ENCODE measurements at places on chromosomes 6 and 20.

GRCh38 chr6:28615616-28615954, 89.9 kb downstream of the GPX5 start:
- DNase-seq = no peak

DNA sequence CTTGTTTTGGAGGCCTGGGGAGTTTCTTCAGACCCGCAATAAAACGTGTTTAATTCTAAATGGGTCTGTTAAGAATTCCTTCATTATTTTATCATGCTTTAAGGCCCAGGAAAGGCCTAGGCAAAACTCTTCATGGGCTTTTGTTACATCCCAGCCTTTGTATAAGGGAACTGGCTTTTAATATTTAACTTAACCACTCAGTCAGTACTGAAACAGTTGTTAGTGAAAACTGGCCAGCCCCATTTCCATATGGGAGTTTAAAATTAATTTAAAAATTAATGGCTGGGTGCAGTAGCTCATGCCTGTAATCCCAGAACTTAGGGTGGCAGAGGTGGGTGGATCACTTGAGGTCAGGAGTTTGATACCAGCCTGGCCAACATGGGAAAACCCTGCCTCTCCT, 213.2 kb upstream of the FKBP1C start:
- DNase-seq = no peak

DNA sequence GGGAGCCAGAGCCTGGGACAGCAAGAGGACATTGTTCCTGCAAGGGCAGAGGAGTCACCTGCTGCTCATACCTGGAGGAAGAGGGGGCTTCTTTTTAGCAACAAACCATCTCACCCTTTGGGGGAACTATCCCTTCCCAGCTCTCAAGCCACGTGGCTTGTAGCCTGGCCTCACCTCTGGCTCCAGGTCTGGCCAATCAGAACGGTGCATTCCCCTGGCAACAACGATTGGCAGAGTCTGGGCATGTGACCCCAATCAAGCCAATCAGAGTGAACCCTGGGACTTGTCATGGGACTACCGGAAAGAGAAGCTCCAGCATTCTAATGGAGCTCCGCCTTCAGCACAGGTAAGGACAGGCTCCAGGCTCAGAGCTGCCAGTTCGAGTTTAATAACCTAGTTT, 33.6 kb downstream of the KCNB1 start:
- no peak for DNase-seq

DNA sequence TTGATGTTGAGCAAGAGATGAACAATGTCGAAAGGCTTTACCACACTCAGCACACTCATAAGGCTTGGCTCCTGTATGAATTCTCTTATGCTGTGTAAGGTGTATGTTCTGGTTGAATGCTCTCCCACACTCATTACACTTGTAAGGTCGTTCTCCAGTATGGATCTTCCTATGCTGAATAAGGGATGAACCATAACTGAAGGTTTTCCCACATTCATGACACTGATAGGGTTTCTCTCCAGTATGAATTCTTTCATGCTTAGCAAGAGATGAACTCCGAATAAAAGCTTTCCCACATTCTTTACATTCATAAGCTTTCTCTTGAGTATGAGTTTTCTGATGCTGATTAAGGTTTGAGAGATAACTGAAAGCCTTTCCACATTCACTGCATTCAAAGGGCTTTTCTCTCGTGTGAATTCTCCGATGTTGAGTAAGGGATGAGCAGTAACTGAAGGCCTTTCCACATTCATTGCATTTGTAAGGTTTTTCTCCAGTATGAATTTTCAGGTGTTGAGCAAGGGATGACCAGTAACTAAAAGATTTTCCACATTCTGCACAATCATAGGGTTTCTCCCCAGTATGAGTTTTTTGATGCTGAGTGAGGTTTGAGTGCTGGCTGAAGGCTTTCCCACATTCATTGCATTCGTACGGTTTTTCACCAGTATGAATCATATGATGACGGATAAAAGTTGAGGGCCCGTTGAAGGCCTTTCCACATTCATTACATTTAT, 21.1 kb downstream of the ZNF184 start:
- DNase-seq = no peak

- no peak for DNase-seq
Observed at GRCh38 chr20:34322267-34323105, 19.3 kb upstream of the AHCY start.

- DNase-seq = no peak
Observed at GRCh38 chr20:15627501-15627903, 945.7 kb downstream of the KIF16B start.

DNA sequence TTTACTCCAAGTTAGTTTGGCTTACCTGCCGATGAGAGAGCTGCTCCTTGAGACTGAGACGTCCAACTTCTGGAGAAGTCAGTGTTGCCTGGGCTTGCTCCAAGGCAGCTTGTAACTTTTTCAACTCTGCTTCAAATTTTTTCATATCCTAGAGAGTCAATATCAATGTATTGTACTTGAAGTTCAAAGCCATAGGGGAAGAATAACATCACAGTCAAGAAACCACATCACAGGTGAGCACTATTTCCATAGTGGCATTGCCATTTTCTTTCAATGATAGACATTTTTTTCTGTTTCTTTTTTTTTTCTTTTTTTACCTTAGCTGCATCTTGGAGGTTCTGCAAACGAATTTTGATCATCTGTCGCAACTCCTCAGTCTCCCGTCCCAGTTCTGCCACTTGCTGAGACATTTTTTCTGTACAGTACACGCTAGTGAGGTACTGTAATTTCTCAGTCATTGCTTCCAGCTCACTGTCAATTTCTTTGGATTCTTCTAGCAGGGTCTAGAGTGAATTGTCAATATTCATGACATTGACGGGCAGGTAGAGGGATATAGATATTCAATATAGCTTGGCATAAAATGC, 326.7 kb downstream of the SYNE1 start:
- DNase-seq = no peak

- DNase-seq = no peak
Observed at GRCh38 chr20:45575931-45576330, 3.2 kb downstream of the WFDC8 start.

GRCh38 chr6:29850011-29850553, 22.5 kb downstream of the HLA-G start:
- no peak for DNase-seq

DNA sequence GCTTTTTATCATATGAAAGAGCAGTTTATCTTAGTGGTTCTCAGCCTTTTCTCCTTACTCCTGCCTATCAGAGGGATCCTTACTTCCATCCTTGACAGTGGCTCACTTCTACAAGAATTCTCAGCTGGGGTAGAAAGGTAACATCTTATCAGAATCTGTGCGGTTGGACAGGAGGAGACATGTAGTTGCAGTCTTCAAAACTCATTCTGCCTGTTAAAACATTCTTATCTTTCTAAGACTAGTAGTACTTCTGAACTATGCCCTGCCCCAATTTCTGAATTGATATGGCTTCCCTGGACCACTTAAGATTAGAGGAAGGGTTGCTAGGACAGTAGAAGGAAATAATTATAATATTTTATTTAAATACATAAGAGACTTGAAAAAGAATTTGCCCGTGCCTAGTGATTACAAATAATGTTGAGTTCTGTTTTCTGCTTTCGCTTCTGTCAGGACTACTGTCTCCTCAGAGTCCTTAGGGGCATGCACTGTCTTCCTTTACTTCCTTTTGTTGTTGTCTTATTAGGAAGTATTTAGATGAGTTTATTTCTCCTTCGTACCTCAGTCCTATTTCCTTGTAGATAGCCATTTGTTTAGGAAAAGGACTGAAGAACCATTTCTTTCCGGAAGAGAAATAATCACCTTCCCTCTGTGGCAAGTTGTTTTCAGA, 24.9 kb downstream of the BLTP3A start:
- peak; percentile 23 for DNase-seq

DNA sequence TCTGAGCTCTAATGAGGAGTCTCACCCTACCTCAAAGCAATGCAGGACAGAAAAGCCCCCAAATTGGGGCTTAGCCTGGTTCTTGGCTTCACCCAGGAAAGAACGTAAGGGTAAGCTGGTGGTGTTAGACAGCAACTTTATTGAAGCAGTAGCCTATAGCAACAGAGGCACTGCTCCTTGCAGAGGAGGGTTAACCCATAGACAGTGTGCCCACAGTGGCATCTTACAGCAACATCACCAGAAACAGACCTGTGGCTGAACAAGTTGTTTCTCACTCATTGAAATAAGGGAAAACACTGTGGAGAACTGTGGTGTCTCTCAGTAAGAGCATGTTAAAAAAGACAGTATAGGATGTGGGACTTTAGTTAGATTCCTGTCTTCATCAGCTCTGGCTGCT, 80.4 kb upstream of the SPTLC3 start:
- DNase-seq = no peak

DNA sequence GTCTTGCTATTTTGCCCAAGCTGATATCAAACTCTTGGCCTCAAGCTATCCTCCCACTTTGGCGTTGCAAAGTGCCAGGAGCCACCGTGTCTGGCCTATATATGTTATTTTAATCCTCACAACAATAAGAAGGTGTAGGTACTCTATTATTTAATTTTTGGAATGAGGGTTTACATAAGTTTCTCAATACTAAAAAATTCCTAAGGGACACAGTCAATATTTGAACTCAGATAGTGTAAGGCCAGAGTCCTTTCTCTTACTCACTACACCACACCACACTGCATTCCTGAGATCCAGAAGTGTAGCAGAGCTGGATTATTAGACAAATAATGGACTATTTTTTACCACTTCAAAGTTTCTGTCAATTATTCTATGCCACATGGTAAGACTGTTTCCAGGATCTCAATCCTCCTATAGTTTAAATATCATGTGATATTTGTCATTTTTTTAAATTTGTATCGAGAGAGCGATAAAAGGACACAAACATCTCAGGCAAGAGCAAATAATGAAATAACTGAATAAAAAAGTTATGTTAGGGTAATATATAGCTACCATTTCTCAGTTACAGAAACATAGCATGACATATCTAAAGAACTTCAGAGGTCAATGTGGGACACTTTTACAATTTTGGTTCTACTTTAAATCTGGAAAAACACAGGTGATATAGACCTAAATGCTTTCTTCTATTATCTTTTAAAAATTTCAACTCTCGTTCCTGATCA, 162.2 kb upstream of the THEMIS start:
- peak; percentile 28 for DNase-seq

DNA sequence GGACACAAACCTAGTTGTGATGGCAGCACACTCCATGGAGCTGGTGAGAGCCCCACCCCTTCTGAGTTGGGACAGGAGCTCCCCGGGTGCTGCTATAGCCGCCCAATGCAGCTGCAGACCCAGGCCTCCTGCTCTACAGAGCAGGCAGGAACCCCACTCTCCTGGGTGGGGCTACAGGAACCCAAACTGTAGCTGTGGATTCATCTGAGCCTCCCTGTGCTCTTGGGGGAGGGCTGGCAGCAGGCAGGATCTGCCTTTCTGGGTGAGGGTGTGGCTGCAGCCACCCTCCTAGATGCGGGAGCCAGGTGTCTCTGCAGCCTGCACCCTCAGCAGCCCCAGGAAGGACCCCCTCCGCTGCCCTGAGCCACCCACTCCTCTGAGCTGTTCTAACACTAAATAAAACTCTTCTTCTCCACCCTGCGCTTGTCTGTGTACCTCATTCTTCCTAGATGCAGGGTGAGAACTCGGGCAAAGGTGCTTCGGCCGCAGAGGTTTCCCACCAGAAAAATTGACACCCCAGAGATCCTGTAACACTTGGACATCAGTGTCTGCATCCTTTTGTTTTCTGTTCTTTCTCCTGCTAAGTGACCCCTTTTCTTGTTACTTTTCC, 55.2 kb upstream of the KIF13A start:
- DNase-seq = no peak

DNA sequence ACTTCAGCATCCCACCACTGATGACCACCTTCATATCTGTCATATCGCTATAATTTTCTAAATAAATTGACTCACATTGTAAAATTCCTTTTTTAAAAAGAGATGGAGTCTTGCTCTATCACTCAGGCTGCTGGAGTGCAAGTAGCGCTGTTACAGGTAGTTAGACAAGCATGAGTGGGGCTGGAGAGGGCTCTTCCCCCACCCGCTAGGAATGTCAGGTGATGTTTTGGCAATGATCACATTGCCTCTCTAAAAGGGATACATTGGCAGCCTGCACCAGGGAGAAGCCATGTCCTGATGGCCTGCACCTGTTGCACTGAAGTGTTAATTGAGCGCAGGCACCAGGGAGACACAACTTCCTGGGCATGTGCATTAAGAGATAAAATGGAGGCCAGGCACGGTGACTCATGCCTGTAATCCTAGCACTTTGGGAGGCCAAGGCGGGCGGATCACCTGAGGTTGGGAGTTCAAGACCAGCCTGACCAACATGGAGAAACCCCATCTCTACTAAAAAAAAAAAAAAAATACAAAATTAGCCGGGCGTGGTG, 16.9 kb upstream of the SLC22A16 start:
- DNase-seq = no peak

DNA sequence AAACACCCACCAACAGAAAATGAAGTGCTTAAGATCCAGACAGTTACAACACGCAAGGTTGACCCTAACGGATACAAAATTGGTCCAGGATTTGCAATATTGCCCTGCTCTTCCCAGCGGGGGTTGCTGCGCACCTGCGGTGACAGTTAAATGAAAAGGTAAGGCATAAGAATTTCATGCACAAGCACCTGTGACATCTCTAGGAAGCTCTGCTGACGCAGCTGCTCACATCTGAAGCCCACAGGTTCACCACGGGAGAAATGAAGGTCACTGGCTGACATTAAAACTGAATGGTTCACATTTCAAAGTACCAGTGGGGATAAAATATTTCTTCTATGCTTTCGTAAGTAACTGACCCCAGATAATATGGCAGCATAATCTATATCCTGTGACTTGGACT, 689.3 kb upstream of the AGPAT4 start:
- DNase-seq = no peak

- DNase-seq = no peak
Observed at GRCh38 chr6:102229271-102229670, 835.8 kb downstream of the GRIK2 start.

GRCh38 chr6:121755485-121755884, 320.0 kb downstream of the GJA1 start:
- no peak for DNase-seq

DNA sequence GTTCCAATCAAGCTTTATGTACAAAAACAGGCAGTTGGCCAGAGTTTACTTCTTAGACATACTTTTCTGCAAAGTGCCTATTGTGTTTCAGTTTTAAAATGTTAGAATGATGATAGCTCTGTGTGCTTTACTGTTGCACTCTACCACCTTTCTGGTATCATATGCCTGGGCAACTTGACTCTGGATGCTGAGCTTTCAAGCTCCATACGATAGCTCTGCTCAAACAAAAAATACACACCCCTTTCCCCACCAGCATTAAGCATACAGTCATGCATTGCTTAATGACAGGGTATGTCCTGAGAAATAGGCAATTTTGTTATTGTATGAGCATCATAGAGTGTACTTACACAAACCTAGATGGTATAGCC, 123.1 kb downstream of the RCAN2 start:
- no peak for DNase-seq

DNA sequence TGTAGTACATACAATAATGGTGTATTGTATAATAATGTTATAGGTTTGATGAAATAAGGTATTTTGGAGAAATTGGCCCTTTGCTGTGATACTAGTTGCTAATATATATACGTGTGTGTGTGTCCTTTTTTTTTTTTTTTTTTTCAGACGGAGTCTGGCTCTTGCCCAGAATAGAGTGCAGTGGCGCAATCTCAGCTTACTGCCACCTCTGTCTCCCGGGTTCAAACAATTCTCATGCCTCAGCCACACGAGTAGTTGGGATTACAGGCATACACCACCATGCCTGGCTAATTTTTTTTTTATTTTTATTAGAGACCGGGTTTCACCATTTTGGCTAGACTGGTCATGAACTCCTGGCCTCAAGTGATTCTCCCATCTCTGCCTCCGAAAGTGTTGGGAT, 23.3 kb downstream of the SENP6 start:
- DNase-seq = no peak

Measured in large intestine (tissue), 12 donors.